Esophagus squamous epithelium (tissue), 5 donors: ENCODE measurements at places on chromosomes 11 and 22.

- DNase-seq = no peak
Measured at GRCh38 chr22:17749605-17750395, 24.5 kb downstream of the BID start.

DNA sequence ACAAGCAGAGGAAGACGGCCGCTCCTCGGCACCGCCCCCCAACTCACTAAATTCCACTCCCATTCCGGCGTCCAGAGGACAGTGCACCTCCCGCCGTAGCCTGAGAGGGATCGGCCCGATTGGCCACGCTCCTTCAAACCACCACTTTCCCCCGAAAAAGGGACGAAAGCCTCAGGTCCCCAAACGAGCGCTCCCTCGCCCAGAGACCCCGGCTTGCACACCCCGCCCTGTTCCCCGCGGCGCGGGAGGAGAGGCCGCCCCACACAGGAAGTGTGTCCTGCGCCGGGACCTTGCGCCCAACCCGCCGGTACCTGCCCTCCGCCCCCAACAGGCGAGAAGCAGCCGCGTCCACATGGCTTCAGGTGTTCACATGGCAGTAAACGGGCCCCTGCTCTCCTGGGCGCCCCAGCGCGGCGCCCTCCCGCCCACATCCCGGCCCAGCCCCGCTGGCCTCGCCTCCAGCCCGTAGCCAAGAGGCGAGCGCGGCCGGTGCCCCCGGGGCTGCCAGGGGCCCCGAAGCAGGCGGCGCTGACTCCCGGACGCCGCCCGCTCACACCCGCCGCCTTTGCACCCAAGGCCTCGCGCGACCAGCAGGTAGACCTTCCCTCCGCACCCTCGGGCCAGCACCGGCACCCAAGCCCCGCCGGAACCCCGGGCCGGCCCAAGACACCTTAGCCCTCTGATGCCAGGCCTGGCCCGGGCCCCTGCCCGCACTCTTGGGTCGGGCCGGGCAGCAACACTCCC is 849 bp downstream of the TCF20 start:
- DNase-seq = no peak

- DNase-seq = no peak
Measured at GRCh38 chr11:122309262-122309925, 193.4 kb upstream of the BLID start.

GRCh38 chr11:12394601-12395000 is 17.2 kb downstream of the PARVA start:
- no peak for DNase-seq

DNA sequence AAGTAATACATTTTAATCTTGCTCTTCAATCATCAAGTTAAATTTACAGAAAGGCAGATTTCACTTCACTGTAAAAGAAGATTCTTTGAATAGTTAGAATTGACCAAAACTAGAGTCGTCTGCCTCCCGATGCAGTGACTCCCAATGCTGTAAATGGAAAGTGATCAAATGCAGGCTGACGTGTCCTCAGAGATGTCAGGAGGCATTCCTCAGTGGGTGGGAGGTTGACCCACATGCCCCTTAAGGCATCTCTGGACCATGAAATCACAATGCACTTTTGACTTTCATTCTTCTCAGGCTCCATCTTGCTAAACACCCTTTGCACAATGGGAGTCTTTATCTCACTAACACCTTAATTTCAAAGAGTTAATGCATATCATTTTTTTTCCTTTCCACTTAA is 19.0 kb upstream of the CECR2 start:
- no peak for DNase-seq
